ENCODE measurements at places on chromosomes 11 and 22.
A peak's percentile ranks its signal among the peaks of the same experiment; 100 is the strongest.

DNA sequence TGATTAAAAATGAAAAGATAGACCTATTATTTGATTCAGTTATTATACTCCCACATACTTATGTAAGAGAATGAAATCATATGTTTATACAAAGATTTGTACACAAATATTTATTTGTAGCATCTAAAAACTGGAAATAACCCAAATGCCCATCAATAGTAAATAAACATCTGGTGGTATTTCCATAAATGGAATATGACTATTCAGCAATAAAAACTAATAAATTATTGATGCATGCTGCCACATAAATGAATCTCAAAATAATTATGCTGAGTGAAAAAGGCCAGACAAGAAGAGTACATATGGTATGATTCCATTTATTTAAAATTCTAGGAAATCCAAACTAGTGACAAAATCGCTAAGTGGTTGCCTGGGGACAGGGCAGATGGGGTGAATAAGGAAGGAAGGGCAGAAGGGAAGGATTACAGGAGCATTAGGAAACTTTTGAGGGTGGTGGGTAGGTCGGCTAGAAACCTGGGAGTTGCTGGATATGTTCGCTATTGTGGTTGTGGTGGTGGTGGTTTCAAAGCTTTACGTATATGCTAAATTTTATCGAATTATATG lies 41.5 kb downstream of the JAM3 start:
- ATAC-seq: peak; percentile 71

- ATAC-seq: no peak
Observed at GRCh38 chr11:27339941-27340340, 23.1 kb downstream of the CCDC34 start.

GRCh38 chr22:50243685-50244419 lies 971 bp downstream of the TUBGCP6 start:
- ATAC-seq: no peak

DNA sequence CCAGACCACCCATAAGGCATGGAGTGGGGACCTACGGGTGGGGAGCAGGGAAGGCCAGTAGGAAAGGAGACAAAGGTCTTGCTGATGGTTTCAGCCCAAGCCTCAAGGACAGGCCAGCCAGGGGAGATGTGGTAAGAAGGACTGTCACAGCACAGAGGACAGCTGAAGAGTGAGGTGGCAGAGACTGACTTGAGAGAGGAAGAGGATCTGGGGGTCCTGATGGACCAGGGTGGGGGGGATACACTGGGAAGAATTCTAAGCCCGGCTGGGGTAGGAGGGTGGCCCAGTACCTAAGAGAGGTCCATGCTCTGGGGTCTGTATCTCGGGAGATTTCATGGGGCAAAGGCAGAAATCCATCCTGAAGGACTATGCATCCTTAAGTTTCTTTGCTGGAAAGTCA lies 66.1 kb upstream of the THY1 start:
- no peak for ATAC-seq

- peak; percentile 93 for ATAC-seq
Observed at GRCh38 chr22:25437414-25438160, 126.9 kb upstream of the GRK3 start.

DNA sequence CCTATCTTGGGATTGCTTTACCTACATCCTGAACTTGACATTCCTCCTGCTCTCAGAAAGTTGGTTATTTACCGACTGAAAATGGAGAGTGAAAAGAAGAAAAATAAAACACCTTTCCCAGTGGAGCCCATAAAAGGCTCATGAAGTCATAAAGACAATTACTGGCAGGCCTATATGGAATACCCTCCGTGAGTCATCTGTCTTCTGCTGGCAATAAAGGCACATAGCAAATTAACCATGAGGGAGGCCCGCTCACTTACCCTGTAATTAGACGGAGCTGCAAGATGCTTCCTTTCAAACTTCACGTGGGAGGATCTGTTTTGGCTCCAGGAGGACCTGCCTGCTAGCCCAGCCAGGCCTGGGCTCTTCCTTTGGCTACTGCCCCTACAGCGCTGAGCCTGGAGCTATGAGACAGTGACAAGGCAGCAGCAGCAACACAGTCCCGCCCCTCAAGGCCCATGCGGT lies 540.4 kb downstream of the BUD13 start:
- peak; percentile 81 for ATAC-seq

DNA sequence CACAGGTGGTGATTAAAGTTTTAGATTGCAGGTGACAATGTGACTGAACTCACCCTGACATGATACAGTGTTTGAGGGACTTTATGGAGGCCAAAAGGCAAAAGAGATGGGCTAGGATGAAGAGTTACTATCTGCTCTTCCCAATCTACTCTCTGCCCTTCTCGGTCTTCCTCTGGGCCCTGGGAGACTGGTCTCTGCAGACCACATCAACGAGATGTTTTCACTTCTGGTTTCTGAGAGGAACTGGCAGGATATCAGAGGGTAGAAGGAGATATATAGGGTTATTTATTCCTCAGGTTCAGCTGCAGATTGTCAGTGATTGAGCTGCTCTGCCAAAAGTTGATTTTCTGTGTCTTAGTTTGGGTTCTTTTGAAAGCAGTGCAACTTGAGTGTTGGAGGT lies 32.4 kb upstream of the CD44 start:
- no peak for ATAC-seq

- peak; percentile 61 for ATAC-seq
Observed at GRCh38 chr11:47177229-47177845, 658 bp upstream of the ARFGAP2 start.

- ATAC-seq: no peak
Observed at GRCh38 chr11:12222055-12222792, 111.8 kb downstream of the MICAL2 start.

DNA sequence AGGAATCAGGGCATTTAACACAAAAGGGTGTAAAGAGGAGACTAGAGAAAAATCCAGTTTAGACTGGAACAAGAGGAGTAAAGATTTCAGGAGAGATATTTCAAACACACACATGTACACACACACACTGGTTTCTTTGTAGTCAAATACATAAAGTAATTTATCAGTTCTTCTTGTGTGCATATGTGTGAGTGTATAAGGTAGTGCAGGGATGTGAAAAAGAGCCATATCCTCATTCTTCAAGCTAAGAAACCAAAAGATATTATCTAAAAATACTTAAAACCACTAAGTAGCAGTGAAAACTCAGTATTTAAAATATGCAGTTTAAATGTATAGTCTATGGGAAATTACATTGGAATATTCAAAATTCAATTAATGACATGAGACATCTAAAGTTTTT lies 52.5 kb upstream of the CARD18 start:
- ATAC-seq: no peak

DNA sequence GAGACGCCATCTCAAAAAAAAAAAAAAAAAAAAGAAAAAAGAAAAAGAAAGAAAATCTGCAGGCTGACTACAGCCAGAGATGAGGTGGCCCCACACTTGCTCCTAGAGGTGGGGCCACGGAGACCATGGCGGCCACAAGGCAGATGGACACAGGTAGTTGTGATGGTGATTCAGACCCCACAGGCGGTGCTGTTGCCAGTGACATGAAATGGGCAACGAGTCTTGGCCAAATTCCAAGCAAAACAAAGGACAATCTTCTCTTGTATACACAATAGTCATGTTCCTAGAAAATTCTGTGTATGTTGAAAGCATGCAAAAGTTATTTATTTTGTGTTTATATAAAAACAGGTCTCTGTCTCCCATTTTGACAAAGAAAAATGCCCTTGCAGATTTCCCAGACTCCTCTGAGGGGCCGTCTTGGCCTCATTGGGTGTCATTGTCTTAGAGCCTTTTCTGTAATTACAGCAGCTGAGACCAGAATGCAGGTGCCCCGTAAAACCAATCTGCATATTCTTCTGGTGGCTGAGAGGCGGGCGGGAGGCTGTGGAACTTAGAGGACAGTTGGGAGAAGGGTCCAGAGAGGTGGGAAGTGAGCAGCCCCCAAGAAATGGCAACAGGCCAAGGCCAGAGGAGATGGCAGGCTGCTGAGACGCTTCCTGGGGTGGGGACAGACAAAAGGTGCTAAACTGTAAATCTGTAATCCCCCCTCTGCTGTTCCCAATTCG lies 22.5 kb upstream of the DAGLA start:
- ATAC-seq: peak; percentile 28

- ATAC-seq: peak; percentile 28
Observed at GRCh38 chr11:85821636-85822035, 10.7 kb upstream of the SYTL2 start.

DNA sequence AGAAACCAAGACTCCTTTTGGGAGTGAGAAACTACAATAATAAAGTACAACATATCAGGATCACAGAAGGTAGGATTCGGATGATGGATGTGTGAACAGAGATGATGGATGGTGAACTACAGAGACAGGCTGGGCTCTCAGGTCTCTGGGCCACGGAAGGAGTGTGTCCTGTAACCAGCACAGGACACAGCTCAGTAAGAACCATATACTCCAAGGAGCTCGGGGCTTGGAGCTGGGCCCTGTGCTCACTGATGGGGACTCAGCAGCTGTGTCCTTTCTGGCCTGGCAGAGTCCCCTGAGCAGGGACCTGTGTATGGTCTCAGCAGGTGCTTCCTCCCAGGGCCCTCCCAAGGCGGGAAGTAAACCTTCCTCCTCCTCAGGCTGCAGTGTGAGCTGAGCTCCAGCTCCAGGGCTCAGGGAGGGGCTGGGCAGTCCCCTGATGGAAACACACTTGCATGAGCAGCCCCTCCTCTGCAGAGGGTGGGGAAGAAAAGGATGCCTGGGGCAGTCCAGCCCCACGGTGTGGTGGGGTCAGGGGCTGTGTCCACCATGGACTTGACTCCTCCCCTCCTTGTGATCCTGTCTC lies 39.8 kb upstream of the TOP3B start:
- ATAC-seq: no peak

GRCh38 chr11:72687326-72687725 lies 13.1 kb upstream of the PDE2A start:
- ATAC-seq: no peak

DNA sequence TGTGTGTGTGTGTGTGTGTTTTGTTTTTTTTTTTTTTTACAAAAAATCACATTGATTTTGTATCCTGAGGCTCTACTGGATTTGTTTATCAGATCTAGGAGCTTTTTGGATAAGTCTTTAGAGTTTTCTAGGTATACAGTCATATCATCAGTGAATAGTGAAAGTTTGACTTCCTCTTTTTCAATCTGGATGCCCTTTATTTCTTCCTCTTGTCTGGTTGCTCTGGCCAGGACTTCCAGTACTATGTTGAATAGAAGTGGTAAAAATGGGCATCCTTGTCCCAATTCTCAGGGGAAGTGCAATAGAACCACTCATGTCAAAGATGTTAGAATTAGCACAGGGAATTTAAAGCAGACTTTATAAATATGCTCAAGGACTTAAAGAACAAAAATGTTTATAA lies 32.6 kb upstream of the PRDM11 start:
- ATAC-seq: no peak

GRCh38 chr11:72937439-72937838 lies 123.2 kb downstream of the ATG16L2 start:
- ATAC-seq: no peak

GRCh38 chr11:3208272-3208671 lies 10.3 kb downstream of the MRGPRG start:
- ATAC-seq: no peak

DNA sequence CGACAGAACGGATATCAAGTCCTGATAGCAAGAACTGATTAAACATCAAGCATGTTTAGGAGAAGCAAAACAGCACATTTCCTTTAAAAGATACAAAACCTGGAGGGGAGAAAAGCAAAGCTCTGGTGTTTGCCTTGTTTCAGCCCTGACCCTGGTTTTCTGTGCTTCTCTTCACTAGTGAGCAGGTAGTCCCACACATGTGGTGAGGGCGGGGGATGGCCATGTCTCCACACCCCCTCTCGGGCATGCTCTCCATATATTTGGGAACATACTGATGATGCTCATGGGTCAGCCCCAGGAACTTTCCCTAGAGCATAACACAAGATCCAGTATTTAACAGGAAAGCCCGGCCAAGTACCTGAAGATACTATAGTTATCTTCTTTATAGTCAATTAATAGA lies 10.1 kb downstream of the C11orf16 start:
- ATAC-seq: no peak

GRCh38 chr11:111193924-111194490 lies 51.5 kb upstream of the POU2AF2 start:
- no peak for ATAC-seq

DNA sequence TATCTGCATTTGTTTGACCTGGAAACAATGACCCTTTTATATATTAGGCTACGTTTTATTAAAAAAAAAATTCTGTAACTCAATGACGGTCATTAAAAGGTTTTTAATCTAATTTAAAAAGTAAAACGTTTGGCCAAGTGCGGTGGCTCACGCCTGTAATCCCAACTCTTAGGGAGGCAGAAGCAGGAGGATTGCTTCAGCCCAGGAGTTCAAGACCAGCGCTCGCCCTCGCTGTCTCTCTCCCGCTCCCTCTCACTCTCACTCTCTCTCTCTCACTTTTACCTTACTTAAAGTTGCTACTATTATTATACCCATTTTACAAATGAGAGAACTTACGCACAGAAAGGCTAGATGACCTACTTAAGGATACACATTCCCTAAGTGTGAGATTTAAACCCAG lies 814 bp upstream of the NARS2 start:
- no peak for ATAC-seq

DNA sequence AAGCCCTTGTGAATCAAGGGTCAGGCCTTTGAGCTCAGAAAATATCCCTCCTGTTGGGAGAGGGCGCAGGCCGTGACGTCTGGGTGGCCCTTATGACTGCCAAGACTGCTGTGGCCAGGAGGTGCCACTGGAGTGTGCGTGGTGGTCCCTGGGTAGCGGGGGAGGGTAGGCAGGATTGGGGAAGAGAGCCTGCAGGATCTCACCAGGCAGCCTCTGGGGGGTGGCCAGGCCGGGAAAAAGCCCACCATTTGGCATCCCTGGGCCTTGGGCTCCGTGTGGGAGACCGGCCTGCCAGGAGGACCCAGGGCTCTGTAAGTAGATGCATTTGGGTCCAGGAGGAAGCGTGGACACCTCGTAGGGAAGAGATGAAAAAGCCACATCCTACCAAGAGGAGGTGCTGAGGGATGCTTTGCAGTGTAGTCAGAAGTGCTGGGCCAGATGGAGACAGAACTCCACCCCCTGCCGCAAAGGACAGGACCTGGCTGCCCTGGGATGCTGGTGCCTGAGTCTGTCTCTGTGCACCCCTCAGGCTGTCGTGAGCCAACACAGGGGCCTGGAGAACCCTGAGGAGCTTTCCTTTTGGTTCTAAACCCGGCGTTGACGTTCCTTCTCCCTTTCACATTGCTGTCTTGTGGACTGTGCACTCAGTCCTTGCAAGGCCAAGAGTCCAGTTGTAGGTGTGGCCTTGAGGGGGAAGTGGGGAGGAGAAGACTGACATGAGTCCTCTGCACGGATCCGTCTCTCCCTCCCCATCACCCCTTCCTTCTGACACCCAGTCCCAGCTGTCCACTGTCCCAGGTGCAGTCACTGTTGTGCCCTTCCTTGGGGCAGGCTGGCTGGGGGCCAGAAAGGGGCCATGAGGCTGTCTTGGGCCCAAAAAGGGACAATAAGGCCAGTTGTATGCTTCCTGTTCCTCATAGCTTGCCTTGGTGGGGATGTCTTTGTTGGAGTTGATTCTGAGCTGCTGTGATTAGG lies 12.7 kb upstream of the MIEF1 start:
- ATAC-seq: no peak

- ATAC-seq: no peak
Observed at GRCh38 chr11:81870815-81871214, 862.8 kb downstream of the FAM181B start.

DNA sequence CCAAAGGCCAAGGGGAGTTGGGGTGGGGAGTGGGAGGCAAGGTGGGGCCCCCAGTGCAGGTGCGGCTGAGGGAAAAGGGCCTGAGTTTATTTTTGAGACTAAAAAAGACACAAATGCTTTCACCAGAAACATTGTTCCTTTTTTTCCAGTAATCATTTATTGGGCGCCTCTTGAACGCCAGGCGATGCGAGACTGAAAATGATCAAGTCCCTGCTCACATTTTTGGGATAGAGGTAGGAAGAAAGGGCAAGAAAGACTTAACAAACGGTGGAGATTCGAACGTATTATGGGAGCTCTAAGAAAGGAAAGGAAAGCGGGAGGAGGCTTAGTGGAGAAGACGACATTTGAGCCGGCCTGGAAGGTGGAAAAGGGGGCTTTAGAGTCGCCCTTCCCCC lies 796 bp upstream of the SF3B2 start:
- no peak for ATAC-seq
